Activated naive CD4-positive, alpha-beta T cell (primary cell): ENCODE measurements at places on chromosomes 7 and 10.

- DNase-seq, result no peak
These were observed 145.1 kb upstream of the GPR26 start for GRCh38 chr10:123521076-123521475.

DNA sequence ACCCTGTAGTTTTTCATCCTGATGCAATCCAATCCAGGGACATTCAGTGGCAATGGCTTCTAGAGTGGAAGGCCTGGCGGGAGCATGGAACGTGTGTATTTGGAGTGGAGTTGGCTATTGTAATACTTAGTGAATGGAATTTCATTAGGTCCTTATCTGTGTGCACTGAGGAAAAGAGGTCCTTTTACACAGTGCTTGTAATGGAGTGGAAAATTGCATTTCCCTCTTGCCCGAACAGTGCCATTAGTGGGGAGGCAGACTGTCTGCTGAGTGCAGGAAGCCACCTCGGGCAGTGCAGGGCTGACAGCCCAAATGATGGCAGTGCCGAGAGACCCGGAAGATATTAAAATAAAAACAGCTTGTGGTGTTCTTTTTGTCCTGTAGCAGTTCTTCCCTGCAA lies 786.6 kb downstream of the LRMDA start:
- no peak for DNase-seq

DNA sequence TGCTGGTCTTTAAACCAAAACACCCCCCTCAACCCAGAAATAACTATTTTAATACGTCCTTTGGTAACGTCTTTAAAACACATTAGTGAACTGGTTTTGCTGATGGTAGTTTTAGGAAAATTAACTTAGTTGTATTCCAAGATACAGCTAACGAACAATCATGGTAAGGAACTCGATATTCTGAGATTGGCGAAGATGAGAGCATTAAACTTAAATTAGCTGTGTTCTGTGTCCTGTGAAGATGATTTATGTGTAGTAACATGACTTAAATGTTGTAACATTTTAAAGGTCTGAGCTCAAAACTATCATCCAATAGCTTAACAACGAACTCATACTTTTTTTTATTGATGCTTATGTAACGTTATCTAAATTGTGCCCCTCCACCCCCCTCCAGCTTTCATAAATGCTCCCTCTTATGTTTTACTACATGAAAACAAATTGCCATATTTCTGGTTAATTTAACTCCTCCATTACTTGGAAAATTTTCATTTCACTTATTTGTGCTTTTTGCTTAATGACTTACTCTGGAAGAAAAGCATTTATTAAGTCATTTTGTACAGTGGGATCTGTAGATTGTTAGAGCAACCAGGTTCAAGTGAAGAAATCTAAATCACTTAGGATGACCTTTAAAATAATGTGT lies 1.7 kb downstream of the SDK1 start:
- DNase-seq, result no peak

DNA sequence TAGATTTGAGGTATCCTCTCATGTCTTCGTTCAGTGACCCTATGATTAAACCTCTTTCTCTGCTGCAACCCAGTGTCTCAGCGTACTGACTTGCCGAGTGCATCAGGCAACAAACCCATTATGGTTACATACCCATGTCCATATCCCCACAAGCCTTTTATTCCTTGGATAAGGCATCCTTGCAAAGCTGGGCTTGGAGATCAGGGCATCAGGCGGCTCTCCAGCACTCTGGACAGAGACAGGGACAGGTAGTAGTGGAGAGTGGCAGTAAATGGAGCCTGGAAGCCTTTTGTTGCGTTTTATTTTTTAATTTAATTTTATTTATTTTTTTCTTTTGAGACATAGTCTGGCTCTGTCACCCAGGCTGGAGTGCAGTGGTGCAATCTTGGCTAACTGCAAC lies 32.0 kb upstream of the NPFFR1 start:
- DNase-seq, result no peak

- no peak for DNase-seq
These were observed at the start of gene RGR for GRCh38 chr10:84244651-84245270. TSS of gene RGR (plus strand) at chr10:84245053. CDS start at chr10:84245091, 38 bp downstream.

GRCh38 chr10:78363190-78363589 lies 329.5 kb downstream of the RPS24 start:
- DNase-seq, result no peak

GRCh38 chr10:74977913-74978847 lies 133.3 kb upstream of the SAMD8 start:
- no peak for DNase-seq

GRCh38 chr7:32914184-32914583 lies 22.6 kb upstream of the KBTBD2 start:
- DNase-seq, result no peak

- DNase-seq, result no peak
These were observed 551.7 kb downstream of the GRM8 start for GRCh38 chr7:126700807-126701604.

DNA sequence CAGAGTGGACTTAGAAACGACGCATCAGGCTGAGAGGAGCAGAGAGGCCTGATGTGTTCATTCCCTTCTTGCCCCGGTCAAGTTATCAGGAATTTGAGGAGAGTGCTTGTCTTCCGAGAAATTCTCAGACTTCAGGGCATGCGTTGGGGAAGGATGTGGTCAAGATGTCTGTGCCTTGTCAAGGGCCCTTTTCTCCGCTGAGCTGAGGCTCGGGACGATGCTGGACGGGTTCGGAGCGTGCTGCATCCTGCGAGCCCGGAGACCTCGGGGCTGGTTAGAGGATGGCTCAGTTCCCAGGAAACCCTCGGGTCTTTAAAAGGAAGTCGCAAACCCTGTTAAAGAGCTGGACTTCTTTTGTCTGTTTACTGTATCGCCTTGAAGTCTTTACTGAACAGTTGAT lies 325.4 kb downstream of the ADARB2 start:
- DNase-seq, result no peak

DNA sequence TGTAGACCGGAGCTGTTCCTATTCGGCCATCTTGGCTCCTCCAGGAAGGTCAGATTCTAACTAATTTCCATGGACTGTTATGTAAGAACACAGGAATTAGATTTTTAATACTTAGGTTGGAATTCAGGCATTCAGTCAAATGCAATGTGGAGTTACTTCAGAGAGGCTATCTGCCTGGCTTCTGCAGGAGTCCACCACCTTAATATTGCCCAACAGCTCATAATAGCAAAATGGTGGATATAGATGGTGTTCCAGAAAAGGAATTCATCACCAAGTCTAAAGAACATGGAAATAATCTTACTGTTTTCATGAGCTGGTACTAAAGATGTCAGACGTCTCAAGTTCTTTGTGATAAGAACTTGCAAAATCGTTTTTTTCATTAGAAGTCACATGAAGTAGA lies 39.5 kb downstream of the CRHR2 start:
- no peak for DNase-seq

GRCh38 chr10:130762491-130762890 lies 549.0 kb downstream of the TCERG1L start:
- DNase-seq, result no peak

DNA sequence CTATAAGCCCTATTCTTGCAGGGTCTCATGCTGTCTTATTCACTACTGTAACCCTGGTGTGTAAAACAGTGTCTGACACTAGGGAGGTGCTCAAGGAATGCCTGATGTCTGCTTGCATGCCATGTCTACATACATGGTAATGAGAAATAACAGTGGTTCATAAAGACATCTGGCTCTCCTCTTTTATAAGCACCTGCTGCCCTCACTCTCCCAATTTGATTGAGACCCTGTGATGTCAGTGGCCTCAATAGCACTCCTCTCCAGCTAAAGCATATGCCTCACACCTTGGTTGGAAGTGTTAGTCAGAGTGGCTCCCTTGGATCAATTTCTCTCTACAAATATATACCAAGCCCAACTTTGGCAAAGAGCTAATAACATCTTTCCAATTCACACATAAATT lies 30.6 kb downstream of the ANK3 start:
- no peak for DNase-seq

DNA sequence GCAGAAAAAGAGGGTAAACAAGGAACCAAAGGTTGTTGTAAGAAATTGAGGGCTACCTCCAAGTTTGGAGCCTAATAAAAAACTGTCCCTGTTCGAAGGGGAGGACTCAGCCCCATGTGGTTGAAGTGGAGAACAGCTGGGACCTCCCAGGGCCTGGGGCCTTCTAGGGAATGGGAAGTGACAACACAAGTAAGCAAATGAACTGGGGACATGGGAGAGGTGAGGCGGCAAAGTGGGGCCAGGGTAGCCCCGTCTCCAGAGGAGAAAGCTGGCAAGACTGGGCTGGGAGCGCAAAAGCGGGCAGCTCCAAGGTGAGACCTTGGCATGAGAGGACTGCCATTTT lies 198.1 kb downstream of the ZNF438 start:
- DNase-seq, result no peak

DNA sequence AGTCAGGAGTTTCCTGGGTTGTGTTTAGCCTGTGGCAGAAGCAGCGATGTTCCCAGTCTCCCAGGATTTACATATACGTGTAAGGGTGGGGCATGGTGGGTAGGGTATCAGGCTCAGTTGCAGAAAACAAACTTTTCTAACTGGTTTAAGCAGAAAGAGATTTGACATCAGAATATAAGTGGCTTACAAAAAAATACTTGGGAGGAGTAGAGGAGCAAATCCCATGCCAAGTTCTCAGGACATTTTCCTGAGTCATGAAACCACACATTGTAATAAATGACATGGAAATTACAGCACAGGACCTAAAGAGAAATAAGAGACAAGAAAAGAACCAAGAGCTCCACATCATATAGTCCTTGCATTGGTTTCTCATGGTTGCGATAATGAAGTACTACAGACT lies 26.2 kb upstream of the FRMD4A start:
- no peak for DNase-seq

- no peak for DNase-seq
These were observed 517.4 kb downstream of the PARD3 start for GRCh38 chr10:34297541-34298345.

GRCh38 chr7:12630513-12630819 lies 57.0 kb upstream of the ARL4A start:
- no peak for DNase-seq

- DNase-seq, result no peak
These were observed 137.3 kb downstream of the PTPN20 start for GRCh38 chr10:47048526-47048905.

- DNase-seq, result no peak
These were observed 122.2 kb downstream of the TSPAN12 start for GRCh38 chr7:120735791-120736190.

GRCh38 chr7:87596696-87597095 lies 4.0 kb downstream of the ABCB1 start:
- DNase-seq, result no peak

DNA sequence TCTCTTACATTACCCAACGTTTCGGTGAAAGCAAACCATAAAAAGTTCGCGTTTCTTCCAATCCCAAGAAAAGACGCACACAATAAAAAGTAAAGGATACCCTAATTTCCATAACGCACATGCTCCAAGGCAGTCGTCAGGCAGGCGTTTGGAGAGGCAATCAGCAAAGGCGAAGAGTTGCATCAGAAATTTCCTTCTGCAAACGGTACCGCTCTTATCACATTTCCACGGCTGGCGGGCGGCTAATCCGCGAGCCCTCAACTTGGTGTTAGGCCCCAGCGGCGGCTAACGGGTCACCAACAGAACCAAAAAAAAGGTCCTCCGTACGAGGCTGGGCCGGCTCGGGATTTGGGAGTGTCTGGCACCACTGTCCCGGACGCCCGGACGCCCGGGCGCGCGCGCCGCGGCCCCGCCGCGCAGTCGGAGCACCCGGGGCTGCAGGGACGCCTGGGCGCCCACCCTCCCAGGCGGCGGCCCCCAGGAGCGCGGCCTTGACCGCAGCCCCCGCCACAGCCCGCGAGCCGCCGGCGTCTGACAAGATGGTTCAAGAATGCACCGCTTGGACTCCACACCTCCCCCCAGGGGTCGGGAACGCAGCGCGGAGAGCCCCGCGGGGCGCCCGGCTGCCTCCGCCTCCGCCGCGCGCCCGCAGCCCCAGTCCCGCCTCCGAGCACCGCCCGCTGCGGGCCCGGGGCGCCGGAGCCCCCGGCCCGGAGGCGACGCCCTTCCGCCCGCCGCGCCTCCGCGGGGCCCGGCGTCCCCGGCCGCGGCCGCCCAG lies 9.8 kb upstream of the GRB10 start:
- DNase-seq, result no peak

DNA sequence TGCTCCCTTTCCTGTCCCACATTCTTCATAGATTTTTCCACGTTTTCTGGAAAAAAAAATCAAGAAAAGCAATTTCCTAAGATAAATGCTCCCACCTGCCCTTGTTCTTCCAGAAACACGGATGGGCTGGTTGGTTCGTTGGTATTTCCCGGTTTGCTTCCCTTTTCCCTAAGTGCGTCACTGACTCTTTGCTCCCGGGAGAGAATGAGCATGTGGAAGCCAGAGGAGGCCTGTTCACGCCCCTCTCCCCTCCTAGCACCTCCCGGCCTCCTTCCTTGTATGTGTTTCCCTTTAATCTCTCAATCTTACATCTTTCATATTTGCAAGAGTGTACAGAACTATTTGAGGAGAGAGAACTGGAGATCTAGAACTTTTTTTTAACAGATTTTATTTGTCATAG lies 442.0 kb downstream of the GFRA1 start:
- DNase-seq, result no peak

DNA sequence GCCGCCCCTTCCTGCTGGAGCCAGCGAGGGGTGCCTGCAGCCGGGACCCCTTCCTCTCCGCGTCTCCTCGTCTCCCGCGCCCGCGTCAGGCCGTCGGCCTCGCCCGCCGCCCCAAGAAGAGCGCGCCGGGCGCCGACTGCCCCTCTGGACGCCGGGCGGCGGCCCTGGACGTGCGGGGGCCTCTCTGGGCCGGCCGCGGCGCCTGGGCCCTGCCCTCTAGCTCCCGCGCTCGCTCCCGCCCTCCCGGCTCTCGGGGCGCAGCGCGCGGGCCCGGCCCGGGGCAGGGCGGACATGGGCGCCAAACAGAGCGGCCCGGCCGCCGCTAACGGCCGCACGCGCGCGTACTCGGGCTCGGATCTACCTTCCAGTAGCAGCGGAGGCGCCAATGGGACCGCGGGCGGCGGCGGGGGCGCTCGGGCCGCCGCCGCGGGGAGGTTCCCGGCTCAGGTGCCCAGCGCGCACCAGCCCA lies 704 bp downstream of the ZNRF2 start:
- DNase-seq, result peak; percentile 8

- no peak for DNase-seq
These were observed 362.9 kb upstream of the ZNF32 start for GRCh38 chr10:44011603-44011981.

- no peak for DNase-seq
These were observed 9.9 kb downstream of the TASOR2 start for GRCh38 chr10:5694573-5694972.
